ENCODE measurements at places on chromosomes 5 and 9.

GRCh38 chr5:141363952-141364660 lies at the start of gene PCDHGA5:
Gene PCDHGA5 (plus strand): TSS chr5:141364162. CDS start chr5:141364331, 169 bp downstream.
- no peak for DNase-seq

DNA sequence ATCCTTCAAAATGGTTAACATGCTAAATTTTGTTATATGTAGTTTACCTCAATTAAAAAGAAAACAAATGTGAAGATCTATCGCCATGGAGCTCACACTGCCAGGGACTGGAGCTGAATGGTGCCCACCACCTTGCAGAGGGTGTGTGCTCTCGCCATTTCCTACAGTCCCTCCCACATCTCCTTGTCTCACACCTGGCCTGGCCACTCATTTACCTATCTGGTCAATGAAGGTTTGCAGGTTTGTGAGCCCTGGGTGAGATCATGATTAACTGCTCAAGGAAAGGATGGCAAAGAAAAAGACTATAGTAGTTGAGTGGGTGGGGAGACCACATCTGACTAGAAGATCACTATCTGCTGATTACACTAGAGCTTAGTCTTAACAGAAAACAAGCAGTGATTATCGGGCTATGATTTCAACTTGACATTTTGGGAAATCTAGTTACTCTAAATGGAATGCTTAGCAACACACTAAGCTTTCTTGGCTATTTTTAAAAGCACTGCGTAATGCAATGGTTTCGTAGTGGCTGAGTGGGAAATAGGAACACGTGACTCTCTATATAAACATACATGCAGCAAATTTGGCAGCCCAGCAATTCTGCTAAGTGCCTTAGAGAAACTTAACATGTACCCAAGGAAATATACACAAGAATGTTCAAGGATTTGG lies 27.3 kb downstream of the PUM3 start:
- no peak for DNase-seq

- DNase-seq, result no peak
Measured at GRCh38 chr9:73200694-73201452, 49.2 kb downstream of the ANXA1 start.

GRCh38 chr9:127183814-127184582 lies 61.6 kb upstream of the ANGPTL2 start:
- DNase-seq, result no peak

DNA sequence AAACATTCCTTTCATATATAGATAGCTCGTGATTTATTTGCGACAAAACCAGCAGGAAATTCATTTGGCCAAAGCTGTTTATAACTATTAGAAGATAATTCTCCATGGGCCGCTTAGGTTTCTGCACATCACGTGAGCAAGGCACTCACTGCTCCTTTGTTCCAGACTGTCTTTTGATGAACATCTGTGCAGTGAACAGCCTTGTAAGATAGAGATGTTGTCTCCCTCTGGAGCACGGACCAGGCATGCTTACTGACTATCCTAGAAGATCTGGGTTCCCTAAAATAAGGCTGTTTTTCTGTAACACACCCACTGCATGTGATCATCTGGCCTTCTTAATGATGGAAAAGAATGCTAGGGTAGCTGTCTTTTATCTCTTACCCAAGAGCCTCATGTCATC lies 30.9 kb downstream of the YIPF5 start:
- no peak for DNase-seq

DNA sequence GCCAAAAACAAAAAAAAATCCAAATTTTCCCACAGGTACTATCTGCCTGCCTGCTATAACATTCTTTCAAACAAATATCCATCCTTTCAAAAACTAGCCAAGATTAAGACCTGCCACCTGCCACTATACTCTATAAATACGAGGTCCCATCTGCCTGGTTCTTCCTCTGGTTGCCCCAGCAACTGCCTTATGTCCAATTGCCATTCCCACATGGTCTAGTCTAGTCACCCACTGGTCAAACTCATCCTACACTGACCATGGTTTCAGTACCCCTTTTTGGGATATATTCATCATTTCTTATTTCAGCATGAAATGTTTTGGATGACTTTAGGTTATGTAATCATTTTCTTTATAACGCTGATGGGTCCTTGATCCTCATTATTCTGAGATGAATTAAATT lies 95.1 kb upstream of the CCNG1 start:
- DNase-seq, result no peak

GRCh38 chr5:6496636-6497035 lies 48.0 kb downstream of the UBE2QL1 start:
- DNase-seq, result no peak

DNA sequence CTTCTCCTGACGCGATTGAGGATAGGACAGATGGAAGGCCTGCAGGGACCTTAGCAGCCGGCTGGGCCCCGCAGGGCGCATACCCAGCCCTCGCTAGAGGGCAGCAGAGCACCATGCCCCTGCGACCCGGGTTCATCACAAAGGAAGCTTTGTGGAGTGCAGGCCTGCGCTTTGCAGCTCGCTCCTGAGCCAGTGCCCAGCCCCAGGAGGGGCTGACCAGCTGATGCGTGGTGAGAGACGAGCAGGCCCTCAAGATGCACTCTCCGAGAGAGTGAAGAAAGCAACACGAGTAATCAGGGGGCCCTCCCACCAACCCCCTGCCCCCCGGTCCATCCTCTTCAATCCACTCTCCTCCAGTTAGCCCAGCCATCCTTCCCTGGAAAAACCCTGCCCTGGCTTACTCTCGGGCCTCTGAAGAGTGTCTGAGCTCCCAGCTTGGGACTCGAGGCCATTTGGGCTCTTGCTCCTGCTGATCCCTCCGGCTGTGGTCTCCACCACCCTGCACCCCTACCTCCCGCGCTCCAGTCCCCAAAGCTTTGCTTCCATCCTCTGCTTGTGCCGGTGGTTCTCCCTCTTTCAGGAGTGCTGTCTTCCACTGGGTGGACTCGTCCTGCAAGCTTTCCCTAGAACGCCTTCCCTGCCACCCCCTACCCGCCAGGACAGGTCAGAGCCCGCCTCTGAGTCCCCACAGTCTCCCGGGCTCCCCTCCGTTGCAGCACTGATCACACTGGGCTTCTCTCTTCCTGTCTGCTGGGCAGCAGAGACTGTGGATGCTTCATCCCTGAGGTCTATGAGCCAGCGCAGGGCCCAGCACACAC lies 9.1 kb upstream of the KIF12 start:
- DNase-seq, result peak; percentile 61

- DNase-seq, result peak; percentile 48
Measured at GRCh38 chr9:98944057-98944733, 488 bp downstream of the COL15A1 start.

DNA sequence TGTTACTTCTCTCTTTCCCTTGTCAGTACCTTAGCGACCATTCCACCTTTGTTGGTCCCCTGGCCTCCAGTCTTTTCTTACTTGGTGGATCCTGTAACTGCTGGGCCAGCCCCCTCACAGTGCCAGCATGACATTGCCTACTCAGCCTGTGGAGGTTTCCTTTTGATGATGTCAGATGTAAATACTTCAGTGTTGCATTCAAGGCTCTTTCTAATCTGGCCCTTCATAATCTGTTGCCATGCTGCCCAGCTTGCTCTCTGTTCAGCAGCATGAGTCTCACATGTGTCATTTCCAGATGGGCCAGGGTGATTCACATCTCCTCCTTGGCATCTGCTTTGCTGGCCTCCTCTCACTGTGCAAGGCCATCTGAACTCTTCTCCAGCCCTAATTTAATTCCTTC lies 57.1 kb downstream of the MAST4 start:
- DNase-seq, result no peak

GRCh38 chr9:13446286-13446937 lies 166.9 kb upstream of the MPDZ start:
- DNase-seq, result no peak

GRCh38 chr9:131611586-131612315 lies 66.4 kb downstream of the PRRT1B start:
- no peak for DNase-seq

DNA sequence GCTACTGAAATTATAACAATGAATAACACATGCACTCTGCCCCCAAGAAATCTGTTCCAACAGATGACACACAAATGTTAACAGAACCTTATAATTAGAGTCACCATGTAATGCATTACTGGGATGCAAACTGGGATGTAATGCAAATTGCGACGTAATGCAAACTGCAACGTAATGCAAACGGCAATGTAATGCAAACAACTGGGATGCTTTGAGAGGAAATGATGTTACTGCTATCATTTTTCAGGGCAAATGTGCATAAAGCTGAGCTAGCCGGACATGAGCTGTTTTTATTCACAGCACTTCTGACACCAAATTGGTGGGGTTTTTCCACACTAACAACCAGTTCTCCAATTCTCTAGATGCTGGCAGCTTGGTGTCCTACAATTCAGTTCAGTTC lies 117.2 kb downstream of the ADAMTS16 start:
- no peak for DNase-seq

GRCh38 chr5:40074826-40075225 lies 604.9 kb upstream of the PTGER4 start:
- DNase-seq, result no peak

- no peak for DNase-seq
Measured at GRCh38 chr9:549455-549997, 292.0 kb upstream of the DMRT1 start.

DNA sequence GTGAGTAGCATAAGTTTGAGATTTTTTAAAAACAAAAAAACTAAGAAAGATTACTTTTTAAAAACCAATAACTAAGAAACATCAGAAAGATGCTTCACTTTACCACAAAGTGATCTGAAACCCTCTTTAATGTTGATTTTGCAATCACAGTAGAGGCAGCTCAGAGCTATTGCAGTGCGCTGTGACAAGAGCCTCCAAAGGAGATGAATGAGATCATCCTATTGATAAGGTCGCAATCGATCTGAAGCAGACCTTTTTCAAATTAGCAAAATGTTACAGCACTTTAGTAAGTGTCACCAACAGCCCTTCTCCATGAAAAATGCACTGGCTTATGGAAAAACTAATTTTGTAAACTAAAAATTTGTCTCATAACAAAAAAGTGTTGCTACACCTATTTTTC lies 284.6 kb upstream of the EFNA5 start:
- no peak for DNase-seq

DNA sequence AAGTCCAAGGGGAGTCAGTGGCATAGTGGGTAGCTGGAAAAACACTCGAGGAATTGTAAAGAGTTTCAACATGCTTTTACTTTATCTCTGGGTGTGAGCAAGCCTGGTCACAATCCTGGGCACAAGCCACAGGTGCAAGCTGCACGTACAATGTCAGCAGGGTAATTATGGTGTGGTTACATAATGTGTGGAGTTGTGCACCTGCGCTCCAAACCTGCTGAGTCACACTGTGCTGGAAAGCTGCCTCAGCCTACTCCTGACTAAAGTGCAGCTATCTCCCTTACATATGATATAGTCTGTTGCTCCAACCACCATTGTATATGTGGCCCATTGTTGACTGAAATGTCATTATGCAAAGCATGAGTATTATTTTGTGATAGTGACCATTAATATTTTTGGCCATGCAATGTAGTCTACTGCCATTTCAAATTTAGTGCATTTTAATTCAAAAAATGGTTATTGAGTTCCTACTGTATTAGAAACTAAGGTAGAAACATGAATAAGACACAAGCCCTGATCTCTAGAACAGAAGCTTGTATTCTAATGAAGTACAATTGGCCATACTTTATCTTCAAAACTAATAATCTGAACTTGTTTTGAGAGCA lies 160.9 kb upstream of the SLC30A5 start:
- no peak for DNase-seq

DNA sequence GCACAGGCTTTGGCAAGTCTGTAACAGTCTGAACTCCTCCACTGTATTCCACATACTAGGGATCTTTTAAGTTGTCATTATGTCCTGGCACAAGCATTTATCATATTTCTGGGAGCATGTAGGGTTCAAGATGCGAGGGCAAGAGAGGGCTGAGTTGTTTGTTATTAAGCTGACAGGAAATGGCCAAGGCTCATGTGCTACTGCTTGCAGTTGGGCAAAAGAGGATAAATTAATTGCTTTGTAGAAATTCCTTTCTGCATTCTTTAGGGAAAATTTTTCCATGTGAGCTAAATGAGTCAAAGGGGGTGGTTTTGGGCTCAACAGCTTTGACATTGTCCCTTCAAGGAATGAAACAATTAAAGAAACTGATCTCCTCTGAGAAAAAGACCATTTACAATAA lies 35.4 kb downstream of the DOCK8 start:
- no peak for DNase-seq

GRCh38 chr5:62762503-62762902 lies 183.9 kb downstream of the LRRC70 start:
- DNase-seq, result no peak

DNA sequence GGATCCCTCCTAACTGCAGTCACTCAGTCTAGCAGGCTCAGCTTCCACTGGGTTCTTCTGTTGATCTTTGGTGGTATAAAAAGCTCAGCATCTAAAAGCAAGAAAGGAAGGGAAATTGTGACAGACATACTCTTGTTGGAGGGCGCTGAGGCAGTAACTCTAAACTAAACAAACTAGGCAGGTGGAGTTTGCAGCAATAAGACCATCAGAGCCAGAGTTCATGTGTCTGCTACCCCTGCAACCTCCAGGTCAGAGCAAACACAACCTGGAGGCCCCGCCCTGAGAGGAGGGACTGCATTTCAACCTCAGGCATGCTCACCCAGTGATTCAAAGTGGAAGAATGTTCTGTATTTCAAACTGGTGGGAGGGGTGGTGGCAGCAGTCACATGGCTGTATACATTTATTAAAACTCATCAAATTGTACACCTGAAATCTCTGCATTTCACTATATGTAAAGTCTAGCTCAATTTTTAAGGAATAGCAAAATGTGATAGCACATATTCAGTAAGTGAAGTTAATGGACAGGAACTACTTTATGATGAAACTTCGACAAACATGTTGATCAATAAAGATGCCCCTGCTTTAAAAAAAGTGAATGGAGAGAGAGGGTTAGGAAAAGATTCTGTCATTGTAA lies 7.1 kb downstream of the ACTL7A start:
- DNase-seq, result no peak

GRCh38 chr5:95669985-95670384 lies 12.8 kb downstream of the SPATA9 start:
- DNase-seq, result no peak

GRCh38 chr5:76038212-76038611 lies 45.0 kb upstream of the SV2C start:
- DNase-seq, result no peak

GRCh38 chr5:87081511-87082372 lies 185.9 kb upstream of the RASA1 start:
- DNase-seq, result no peak

- DNase-seq, result no peak
Measured at GRCh38 chr5:33753704-33754103, 138.1 kb downstream of the ADAMTS12 start.

GRCh38 chr5:15693933-15694332 lies 194.0 kb downstream of the FBXL7 start:
- DNase-seq, result no peak

DNA sequence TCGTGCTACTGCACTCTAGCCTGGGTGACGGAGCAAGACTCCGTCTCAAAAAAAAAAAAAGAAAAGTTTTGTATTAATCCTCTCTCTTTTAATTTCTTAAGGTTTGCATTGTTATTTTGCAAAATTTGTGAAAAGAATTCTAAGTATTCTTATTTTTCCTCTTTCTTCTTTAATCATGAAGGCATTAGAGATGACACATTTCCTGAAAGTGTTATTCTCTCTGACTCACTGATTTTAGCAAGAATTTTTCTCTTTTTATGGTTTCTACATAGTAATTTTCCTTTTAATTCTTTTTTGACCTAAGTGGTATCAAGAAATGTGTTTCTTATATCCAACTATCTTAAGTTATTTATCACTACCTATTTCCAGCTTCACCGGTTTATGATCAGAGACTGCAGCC lies 78.0 kb downstream of the NSUN2 start:
- no peak for DNase-seq

- no peak for DNase-seq
Measured at GRCh38 chr5:57435701-57436134, 46.9 kb downstream of the ACTBL2 start.
